Thoracic aorta endothelial cell (primary cell): ENCODE measurements at places on chromosomes 3 and 15. TPM values are rescaled to one million over a fixed set of nuclear protein-coding genes. Genes with fewer than 3 reads are reported as not detected.

C3orf49 gene
- total RNA-seq: not detected in 2 replicates

EHHADH gene
- total RNA-seq: 4.4 and 4.7 TPM in 2 replicates

ARL6 gene
- total RNA-seq: 10.8 TPM in 2 replicates

TTLL13 gene
- total RNA-seq: not detected in 2 replicates

GOLGA8N gene
- 1.9 and 3.0 TPM in 2 replicates for total RNA-seq

C3orf38 gene
- total RNA-seq: 27.8 and 31.2 TPM in 2 replicates

KNG1 gene
- not detected in 2 replicates for total RNA-seq

CCDC54 gene
- total RNA-seq: not detected in 2 replicates

RAB8B gene
- 87.8 and 112 TPM in 2 replicates for total RNA-seq

MEGF11 gene
- under 0.01 TPM in 1 of 2 replicates, not detected in the other for total RNA-seq
